ENCODE measurements at places on chromosomes 5 and 9.
A peak's percentile ranks its signal among the peaks of the same experiment; 100 is the strongest.

- DNase-seq = peak; percentile 50
Observed at GRCh38 chr9:113187929-113188595, 33.0 kb downstream of the FKBP15 start.

- no peak for DNase-seq
Observed at GRCh38 chr5:1108865-1109174, 3.0 kb downstream of the SLC12A7 start.

DNA sequence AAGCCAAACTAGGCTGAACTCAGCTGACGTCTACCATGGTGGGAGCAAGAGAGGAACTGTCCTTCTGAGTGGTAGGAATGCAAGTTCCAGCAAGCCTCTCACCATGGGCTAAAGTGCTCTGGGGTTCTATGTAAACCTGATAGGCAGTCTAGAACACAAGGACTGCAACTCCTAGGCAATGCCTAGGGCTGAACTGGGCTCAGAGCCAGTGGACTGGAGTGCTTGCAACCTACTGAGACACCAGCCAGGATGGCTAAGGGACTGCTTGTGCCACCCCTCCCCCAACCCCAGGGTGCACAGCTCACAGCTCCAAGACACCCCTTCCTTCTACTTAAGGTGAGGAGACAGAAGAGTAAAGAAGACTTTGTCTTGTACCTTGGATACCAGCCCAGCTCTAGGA, 12.1 kb upstream of the RCL1 start:
- DNase-seq = no peak

GRCh38 chr5:52579391-52579790, 208.3 kb upstream of the ITGA1 start:
- DNase-seq = no peak

GRCh38 chr5:174692982-174693422, 31.4 kb upstream of the MSX2 start:
- peak; percentile 51 for DNase-seq

- DNase-seq = no peak
Observed at GRCh38 chr9:118990949-118991348, 378.3 kb downstream of the BRINP1 start.

- DNase-seq = no peak
Observed at GRCh38 chr5:102800427-102800826, 45.3 kb downstream of the PAM start.

DNA sequence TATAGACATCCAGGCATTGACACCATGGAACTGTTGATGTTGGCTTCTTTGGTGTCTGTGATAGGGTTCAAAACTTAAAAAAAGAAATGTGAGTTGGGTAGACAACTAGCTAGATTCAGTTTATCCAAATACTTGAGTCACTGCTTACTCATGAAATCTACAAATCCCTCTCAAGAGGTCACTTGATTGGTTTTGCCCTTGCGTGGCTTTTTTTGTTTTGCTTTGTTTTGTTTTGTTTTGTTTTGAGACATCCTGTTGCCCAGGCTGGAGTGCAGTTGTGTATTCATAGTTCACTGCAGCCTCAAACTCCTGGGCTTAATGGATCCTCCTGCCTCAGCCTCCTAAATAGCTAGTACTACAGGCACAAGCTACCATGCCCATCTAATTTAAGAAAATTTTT, 10.5 kb upstream of the ENTREP1 start:
- no peak for DNase-seq

DNA sequence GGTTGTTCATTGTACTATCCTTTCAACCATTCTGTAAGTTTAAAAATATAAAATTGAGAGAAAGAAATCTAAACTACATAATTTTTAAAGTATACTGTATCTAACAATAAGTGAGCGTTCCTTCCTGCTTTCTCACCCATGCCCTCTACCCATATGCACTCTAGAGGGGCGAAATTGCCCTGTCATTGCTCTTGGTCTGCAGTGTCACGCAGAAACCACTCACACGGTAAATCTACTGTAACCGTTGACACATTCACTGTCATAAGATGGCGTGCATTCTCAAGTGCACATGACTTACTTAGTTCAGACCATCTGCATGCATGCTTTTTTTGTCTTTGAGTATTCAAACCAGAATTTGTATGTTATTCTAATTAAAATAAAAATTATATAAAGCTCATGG, 55.7 kb upstream of the NIPBL start:
- no peak for DNase-seq

GRCh38 chr5:56632939-56633338, 182.4 kb upstream of the MAP3K1 start:
- no peak for DNase-seq

GRCh38 chr5:26872337-26872736, 166.0 kb downstream of the CDH9 start:
- no peak for DNase-seq

All from left colon (tissue), 2 donors.